ENCODE measurements at places on chromosomes 5 and 9.

DNA sequence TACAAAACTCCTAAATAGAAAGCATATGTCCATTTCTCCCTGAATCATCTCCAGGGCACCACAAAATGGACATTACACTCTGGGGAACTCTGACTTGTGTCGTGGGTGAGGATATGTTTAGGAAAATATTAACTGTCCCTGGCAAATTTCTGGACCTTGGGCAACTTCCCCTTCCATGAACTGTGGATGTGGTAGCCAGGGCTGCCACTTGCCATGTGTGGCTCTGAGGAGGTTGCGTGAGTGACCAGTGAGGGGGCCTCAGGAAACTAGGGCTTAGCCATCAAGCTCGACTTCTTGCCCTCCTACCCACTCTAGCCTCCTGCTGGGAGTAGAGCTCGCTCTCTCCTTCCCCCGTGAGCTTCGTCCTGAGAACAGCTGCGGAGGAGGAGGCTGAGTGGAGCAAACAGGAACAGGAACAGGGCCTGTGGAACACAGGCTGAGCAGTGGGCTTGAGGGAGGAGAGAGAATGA, 13.8 kb upstream of the STC2 start:
- DNase-seq = no peak

GRCh38 chr9:34512131-34513078, 10.4 kb downstream of the ENHO start:
- no peak for DNase-seq

DNA sequence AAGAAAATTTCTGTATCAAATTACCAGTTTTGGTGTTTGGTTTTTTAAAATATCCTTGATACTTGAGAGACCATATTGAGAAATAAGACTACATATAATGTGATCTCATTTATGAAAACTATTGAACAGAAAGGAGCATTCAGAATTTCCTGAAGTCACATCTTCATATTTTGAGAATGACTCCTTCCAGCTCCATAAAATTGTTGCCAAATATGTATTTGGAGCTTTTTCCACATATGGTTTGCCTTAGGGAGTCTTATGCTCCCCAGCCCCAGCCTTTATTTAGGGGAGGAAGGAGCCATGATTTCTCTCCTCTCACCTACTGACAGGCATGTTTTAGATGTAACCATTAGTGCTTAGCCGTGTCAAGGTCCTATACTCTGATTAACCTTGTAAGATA, 51.1 kb downstream of the GCNT1 start:
- DNase-seq = no peak

DNA sequence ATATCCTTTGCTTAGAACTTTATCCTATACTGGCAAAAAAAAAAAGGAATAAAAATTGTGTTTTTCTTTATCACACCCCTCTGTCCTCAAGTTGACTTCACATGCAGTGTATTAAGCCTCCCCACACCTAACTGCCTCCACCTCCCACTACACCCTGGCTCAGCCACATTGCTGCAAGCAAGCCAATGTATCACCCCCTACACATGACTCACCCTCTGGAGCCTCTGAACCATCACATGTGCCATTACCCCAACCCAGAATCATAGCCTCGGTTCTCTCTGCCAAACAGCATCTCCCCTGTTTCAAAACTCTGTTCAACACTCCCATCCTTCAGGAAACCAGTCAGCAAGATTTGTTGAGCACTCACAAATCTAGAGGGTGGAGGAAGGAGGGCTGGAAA, 209.0 kb downstream of the CWC27 start:
- DNase-seq = no peak
